Erythroblast (primary cell): ENCODE measurements at places on chromosomes 11 and 22.

DNA sequence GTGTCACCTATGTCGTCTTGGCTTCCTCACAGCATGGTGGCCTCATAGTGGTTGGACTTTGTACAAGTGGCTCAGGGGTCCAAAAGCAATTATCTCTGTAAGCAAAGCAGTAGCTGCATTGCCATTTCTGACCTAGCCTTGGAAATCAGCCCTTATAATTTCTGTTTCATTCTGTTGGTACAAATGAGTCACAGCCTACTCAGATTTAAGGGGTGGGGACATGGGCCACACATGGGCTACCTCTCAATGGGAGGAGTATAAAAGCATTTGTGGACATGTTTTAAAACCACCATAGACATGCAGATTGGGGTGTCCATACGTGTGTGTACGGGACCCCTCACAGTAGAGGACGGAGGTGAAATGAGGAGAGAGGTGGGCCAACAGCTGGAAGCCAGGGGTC, 41.6 kb downstream of the CHRDL2 start:
- no peak for DNase-seq

GRCh38 chr11:81380395-81380794, 1353.3 kb downstream of the FAM181B start:
- no peak for DNase-seq

GRCh38 chr22:36724836-36725235, 21.3 kb upstream of the CACNG2 start:
- DNase-seq = no peak

- no peak for DNase-seq
Measured at GRCh38 chr11:79864882-79865281, 424.1 kb upstream of the TENM4 start.

DNA sequence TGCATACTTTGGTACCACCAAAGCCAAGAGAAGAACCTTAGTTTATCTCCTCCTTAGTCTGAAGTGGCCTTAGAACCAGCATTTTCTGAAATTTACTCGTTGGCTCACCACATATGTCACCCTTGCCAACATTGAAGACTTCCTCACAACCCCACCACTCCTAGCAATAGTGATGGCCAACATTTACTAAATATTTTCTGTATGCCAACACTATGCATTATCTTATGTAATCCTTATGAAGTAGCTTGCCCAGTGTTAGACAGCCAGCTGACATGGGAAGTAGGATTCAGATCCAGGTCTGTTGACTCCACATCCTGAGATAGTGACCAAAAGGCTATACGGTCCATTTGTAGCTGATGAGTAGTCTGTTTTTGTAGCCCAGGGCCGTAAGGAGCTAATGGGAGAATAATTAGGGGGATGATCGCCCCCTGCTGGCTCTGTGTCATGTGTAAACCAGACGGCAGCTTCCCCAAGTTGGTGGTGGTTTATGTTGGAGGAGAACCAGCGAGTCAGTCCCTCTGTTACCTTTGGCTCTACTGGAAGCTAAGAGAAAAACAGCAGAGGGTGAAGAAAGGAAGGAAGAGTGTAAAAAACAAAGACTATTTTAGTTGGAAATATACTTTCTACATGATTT, 120.5 kb upstream of the RASSF10 start:
- peak; percentile 84 for DNase-seq
